ENCODE measurements at places on chromosomes 2 and 18. TPM values are rescaled to one million over a fixed set of nuclear protein-coding genes. Genes with fewer than 3 reads are reported as not detected.

SH2D6 gene
- 0.12 TPM for total RNA-seq

HOXD4 gene
- total RNA-seq, result 1.8 TPM

ITGAV gene
- 25.2 TPM for total RNA-seq

KCMF1 gene
- 62.1 TPM for total RNA-seq

NCKAP5 gene
- total RNA-seq, result 3.2 TPM

CAPN10 gene
- 40.1 TPM for total RNA-seq

PAIP2B gene
- total RNA-seq, result 3.8 TPM

PLCD4 gene
- 11.7 TPM for total RNA-seq

SERPINB4 gene
- 0.40 TPM for total RNA-seq

UCN gene
- total RNA-seq, result 0.52 TPM

VWC2L gene
- total RNA-seq, result not detected

NPHP1 gene
- total RNA-seq, result 1.3 TPM

VAMP5 gene
- not detected for total RNA-seq

FLACC1 gene
- 5.9 TPM for total RNA-seq

SS18 gene
- total RNA-seq, result 70.1 TPM

MOGAT1 gene
- not detected for total RNA-seq

NOSTRIN gene
- 0.69 TPM for total RNA-seq

LIMS3 gene
- 0.26 TPM for total RNA-seq

DSEL gene
- total RNA-seq, result 19.0 TPM

PIEZO2 gene
- not detected for total RNA-seq

PLEK gene
- total RNA-seq, result not detected

GRCh38 chr18:55862693-55863390 lies 274.9 kb upstream of the TCF4 start:
- DNase-seq, result no peak

GRCh38 chr2:232330068-232330999 lies 48.2 kb upstream of the ALPP start:
- no peak for DNase-seq

GRCh38 chr2:709138-709765 lies 32.0 kb upstream of the TMEM18 start:
- no peak for DNase-seq

DNA sequence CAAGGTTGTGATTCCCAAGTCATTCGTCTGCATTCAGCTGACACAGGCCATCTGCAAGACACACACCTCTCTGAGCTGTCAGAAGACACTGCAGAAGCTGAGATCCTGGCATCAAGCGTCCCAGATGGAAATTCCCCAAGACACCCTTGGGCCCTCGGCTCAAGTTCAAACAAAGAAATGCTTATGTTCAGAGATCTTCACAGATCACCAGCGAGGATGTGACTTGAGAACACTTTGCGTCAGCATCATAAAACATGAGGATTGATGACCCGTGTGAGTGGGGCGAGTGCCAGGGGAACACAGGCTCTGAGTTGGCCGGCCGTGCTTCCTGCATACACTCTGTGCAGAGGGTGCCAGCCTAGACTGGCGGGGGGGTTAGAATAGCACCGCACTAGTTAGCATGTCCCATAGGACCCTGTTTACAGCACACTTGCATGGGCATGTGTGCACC lies 36.8 kb downstream of the KCNIP3 start:
- peak; percentile 99 for DNase-seq

GRCh38 chr2:204655101-204655500 lies 109.8 kb downstream of the PARD3B start:
- DNase-seq, result no peak

DNA sequence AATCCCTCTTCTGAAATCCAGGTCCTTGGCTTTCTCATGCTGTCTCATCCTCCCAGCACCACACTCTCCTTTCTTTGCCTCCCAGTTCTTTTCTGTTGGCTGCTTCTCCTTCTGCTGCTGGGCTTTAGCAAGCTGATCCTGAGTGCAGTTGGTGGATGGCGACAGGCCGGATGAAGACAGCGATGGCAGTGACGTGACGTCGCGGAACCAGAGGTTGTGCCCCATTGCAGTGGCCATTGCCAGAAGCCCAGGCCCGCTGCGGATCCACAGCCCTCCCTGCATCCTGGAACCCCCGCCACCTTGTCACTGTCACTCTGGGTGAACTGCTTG lies 75.2 kb downstream of the EIPR1 start:
- no peak for DNase-seq

GRCh38 chr2:213766465-213766901 lies 482.2 kb downstream of the SPAG16 start:
- no peak for DNase-seq

GRCh38 chr18:7456376-7456775 lies 110.7 kb upstream of the PTPRM start:
- no peak for DNase-seq

DNA sequence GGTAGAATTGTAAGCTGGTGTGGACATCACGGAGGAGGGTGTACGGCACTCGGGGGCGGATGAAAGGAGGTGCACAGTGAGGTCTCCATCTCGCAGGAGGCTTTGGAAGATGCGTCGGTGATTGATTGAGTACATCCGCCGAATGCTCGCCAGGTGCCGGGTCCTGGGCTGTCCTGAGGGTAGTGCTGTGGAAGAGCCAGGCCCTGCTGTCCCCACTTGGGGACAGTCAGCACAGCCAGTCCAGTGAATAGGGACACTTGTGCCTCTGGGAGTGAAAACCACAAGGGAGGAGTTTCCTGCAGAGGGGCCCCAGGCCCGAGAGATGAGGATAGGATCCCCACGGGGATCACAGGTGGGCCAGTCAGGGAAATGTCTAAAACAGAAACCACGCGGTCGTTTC lies 28.1 kb downstream of the MLPH start:
- no peak for DNase-seq

DNA sequence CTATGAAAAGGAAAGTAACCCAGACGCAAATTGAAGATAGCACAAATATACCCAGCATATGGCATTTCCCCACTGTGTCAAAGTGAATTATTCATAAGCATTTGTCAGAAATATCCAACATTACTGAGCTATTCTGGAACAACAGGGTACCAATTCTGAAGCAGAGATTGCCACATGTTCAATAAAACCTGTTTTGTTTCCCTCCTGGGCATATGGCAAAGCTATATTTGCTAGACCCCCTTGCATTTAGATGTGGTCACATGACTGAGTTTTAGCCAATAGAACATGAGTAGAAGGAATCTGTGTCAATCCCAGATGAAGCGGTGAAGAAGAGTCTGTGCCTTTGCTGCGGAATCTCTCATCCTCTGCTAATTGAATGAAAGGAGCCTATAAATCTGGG lies 296.4 kb upstream of the DLGAP1 start:
- no peak for DNase-seq

DNA sequence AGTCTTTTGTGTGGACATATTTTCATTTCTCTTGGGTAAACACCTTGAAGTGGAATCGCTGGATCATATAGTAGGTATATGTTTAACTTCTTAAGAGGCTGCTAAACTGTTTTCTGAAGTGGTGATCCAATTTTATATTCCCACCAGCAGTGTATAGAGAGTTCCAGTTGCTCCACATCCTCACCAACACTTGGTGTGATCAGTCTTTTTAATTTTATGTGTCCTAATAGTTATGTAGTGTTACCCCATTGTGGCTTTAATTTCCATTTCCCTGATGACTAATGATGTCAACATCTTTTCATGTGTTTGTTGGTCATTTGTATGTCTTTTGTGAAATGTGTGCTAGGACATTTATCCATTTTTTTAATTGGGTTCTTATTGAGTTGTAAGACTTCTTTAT lies 56.9 kb downstream of the DGKD start:
- DNase-seq, result no peak

DNA sequence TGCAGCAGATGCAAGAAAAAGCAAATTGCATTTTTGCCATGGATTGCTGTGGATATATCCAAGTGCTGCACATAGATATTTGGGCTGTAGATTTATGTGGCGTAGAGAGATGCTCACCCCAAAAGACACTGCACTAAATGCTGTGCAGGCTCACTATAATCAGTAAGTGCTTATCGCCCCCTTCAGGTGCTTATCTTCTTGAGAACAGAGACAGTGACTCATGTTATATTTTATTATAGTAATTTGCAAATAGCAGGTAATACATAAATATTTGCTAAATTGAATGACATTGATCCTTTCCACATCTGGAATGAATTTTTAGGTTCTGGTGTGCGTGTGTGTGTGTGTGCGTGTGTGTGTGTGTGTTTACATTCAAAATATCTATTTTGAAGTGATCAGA lies 36.8 kb upstream of the PLEKHM3 start:
- DNase-seq, result peak; percentile 61

- peak; percentile 47 for DNase-seq
Measured at GRCh38 chr2:204177977-204178522, 241.5 kb downstream of the ICOS start.

GRCh38 chr2:21658269-21658668 lies 534.5 kb downstream of the TDRD15 start:
- DNase-seq, result no peak

GRCh38 chr2:206341396-206341795 lies 66.9 kb downstream of the ZDBF2 start:
- no peak for DNase-seq

DNA sequence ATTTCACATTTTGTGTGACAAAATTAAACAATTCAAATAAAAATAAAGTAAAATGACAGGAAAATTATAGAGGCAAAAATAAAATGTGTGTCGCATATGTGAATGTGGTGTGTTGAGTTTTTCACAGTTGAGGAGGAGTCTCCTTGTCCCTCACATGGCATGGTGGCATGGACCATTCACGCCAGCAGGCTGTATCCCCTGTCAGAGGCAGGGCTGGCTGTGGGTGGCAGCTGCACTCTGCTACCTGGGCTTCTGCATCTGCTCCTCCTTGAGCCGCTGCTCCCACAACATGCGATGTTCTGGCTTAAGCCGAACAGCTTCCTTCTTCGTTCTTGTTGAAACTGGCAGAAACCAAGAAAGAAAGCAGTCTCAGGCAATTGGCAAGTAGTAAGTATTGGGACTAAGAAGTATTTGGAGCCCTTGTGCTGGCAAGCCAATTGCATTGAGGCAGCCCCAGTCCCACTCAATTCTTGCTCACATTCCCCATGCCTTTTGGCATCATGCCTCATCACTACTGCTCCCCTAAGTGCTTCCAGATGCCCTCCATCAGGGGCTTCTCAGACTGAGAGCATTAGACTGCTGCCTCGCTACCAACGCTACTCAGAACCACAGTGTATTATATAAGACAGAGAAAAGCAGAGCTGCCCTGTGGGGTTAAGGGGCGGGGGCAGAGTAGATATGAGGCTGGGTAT lies 177.9 kb upstream of the NABP1 start:
- no peak for DNase-seq

DNA sequence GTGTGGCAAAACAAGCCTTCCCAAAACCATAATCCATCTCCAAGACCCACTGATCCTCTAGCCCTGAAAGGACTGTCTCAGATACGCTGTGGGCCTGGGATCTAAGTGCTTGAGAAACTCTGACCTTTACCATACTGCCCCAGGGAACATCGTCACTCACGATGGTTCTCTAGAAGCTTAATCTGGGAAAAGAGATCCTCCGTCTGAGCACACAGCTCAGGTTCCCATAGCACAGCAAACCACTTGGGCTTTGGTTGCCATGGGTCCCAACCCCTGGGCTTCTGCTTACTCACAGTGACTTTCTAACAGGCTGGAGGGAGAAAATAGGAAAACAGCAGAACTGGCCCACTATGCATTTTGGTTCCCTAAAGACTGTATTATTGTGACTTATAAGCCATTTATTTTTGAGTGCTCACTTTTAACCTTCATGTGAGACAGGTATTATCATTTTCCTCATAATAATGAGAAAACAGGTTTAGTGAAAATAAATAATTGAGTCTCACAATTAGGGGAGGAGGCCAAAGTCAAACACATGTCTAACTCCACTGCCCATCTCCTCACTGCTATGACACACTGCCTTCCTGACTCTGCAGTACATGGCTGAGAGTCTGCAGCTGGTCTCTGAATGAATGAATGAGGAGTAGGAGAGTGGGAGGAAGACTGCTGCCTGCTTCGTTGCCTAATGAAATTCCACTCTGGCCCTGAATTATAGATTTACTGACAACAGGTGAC lies 46.7 kb downstream of the REEP1 start:
- peak; percentile 13 for DNase-seq

DNA sequence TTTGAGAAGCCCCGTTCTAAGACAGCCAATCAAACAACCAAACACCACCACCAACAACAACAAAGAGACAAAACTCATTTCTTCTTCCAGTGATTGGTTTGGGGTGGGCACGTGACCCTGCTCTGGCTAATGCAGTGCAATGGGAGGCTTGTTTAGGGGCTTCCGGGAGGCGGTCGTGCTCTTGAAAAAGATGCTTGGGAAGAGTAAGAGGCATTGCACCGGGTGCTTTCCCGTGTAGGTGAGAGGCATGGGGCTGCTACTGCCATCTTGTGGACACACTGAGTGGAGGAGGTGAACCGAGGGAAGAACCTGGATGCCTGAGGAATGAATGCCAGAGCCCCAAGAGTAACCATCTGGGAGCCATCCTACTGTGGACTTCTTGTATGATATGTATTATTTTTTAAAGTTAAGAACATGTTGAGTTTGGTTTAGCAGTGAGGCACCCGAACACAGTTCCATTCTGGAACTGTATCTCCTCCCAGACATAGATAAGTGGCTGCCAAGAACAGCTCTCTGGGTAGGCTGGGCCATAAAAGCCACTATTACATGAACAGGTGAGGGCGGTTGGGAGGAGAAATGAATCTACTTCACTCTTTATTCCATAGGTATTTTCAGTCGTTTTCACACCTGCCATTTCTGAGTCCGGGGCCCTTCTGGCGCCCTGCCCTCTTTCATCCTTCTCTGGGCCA lies 19.1 kb upstream of the ARHGAP25 start:
- DNase-seq, result peak; percentile 86

GRCh38 chr2:236805800-236806531 lies 236.3 kb downstream of the ACKR3 start:
- DNase-seq, result no peak

DNA sequence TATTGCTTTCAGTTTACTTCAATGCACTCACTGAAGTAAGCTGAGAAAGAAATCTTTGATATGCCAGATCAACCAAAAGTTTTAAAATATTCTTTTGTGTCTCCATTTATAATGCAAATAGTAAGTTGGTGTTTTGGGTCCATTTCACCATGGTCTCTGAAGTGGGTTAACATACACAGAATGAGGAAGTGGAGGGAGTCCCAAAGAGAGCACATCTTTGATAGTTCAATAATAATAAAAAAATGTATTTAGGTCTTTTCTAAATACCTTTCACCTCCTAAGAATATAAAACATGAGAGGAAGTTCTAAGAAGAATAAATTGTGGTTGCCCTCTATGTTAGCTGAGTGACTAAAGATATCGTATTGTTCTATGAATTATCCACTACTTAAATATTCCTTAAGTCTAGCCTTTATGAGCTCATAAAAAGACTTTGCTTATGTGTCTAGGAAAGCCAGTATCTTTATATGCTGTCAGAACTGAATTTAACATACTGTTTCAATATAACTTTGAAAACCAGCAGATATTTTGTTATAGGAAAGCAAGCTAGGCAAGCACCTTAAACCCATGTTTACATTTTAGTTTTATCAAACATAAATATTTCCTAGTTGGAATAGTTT lies 148.7 kb upstream of the ZEB2 start:
- peak; percentile 76 for DNase-seq

- peak; percentile 63 for DNase-seq
Measured at GRCh38 chr18:74963820-74964446, 245.0 kb downstream of the PTGR3 start.

GRCh38 chr2:222318712-222319585 lies 20.2 kb upstream of the PAX3 start:
- no peak for DNase-seq

- no peak for DNase-seq
Measured at GRCh38 chr2:3204031-3204821, 173.4 kb downstream of the EIPR1 start.

GRCh38 chr2:48993576-48993975 lies 160.7 kb downstream of the FSHR start:
- no peak for DNase-seq

- no peak for DNase-seq
Measured at GRCh38 chr2:238220892-238221521, 17.5 kb upstream of the ILKAP start.
